ENCODE measurements at places on chromosomes 6 and 20.

DNA sequence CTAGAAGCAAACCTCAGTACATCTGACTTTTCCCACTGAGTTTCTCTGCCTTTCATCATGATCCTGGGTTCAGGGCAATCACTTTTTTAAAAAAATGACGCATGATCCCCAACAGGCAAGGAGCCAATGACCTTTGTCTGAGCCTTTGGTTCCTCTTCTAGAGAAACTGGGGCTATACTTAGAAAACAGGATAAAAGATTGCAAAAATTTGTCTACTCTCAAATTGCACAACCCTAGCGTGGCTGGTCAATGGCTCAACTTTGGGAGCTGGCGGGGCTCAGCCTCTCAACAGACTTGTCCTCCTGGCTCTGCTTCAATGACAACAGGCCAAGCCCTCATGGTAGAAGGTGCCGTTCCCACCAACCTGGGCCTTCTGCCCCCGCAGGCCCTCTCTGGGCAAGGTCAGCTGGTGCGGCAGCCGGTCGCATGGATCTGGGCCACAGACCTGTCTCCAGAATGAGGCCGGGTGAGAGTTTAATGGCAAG is 48.7 kb downstream of the PDYN start:
- no peak for DNase-seq

DNA sequence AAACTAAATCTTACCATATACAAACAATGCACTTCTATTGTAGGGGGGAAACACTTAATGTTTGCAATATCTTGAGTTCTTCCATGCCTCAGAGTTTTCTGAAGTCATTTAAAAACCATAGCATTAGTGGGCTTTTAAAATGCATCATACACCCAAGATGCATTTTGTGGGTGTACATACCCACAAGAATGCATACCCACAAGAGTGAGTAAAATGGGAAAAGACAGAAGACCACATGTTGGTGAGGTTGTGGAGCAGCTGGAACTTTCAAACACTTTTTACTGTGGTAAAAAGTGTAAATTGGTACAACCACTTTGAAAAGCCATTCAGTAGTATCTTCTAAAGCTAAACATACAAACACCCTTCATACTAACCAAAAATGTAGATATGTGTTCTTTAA is 57.5 kb downstream of the CYB5R4 start:
- no peak for DNase-seq

GRCh38 chr20:37387519-37388269 is 41.8 kb downstream of the SRC start:
- no peak for DNase-seq

DNA sequence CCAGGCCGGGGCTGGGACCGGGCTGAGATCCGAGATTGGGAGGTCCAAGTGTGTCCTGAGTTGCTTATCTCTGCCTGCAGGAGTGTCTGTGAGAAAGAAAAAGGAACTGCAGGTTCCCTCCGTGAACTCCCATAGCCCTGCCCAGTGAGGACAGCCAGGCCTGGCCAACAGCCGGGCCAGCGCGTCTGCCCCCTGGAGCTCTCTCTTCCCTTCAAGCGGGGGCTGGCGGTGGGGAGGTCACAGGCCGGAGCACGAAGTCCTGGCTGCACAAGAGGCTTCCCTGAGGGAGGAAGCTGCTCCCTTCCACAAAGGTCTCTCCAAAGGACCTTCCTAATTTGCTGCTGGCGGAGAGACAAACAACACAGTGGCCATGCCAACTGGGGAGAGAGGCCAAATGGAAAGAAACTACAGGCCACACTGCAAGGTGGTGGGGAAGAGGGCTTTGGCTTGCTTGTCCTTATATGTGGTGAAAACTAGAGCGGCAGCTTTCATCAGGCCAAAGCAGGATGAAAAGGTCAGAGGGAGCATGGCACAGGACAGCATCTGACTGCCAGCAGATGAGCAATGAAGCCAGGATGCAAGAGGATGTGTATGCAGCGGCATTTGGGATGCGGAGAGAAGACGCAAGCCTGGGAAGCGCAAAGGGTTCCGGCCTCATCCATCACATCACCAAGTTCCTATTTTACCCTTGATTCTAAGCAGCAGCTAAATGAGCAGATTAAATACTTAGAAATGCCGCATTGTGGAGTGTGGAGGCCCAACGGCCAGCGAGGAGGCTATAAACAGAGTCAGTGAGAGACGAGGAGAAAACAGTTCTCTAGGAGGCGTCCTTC is 260.0 kb downstream of the ERMARD start:
- no peak for DNase-seq

DNA sequence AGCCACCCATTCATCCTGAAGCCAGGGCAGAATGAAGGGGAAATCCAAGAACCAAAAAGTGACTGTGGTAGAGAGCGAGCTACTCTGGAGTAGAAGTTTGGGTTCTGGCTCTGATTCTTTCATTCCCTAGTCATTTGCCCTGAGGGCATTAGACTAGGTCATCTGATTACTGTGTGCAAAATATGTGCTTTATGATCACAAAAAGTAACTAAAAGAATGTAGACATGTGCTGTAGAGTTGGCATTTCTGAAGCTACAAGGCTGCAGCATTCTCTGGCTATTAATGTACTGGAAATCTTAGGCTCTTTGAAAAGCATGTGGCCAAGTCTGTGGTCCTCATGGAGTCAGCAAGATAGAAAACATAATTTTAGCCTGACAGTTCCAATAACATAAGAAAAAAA is 94.2 kb downstream of the TBC1D7 start:
- no peak for DNase-seq

DNA sequence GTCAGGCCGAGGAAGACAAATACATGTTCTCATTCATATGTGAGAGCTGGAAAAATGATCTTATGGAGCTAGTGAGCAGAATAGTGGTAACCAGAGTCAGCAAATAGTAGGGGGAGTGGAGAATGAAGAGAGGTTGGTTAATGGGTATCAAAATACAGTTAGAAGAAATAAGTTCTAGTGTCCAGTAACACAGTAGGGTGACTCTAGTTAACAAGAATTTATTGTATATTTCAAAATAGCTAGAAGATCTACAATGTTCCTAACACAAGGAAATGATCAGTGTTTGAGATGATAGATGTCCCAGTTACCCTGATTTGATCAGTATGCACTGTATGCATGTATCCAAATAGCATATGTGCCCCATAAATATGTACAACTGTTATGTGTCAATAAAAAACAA is 128.4 kb downstream of the BCKDHB start:
- DNase-seq, result no peak

DNA sequence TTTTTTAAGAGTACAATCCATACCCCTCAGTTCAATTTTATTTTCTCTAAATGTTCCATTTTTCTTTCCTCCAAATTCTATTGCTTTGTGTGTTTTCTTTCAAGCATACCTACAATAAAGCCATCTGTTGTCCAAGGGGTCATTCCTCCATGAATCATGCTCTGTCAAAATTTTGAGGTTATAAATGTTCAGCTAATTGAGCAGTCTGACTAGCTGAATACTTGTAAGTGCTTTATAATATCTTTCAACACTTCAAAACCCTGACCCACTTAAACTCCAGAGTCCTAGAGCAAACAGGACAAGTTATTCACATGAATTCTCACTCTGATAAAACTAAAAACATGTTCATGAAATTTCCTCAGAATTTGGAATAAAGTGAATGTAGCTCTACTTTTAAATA is 33.4 kb upstream of the EYA4 start:
- DNase-seq, result no peak

- DNase-seq, result no peak
These were observed 104.6 kb upstream of the CDYL start for GRCh38 chr6:4671587-4672115.

GRCh38 chr20:46148313-46149208 is 30.4 kb downstream of the CD40 start:
- DNase-seq, result no peak

- DNase-seq, result no peak
These were observed 135.1 kb downstream of the TBXT start for GRCh38 chr6:166032366-166033200.

GRCh38 chr6:87908978-87909811 is 138.4 kb upstream of the SPACA1 start:
- no peak for DNase-seq

- DNase-seq, result no peak
These were observed 27.7 kb upstream of the LAMA4 start for GRCh38 chr6:112281821-112282615.

DNA sequence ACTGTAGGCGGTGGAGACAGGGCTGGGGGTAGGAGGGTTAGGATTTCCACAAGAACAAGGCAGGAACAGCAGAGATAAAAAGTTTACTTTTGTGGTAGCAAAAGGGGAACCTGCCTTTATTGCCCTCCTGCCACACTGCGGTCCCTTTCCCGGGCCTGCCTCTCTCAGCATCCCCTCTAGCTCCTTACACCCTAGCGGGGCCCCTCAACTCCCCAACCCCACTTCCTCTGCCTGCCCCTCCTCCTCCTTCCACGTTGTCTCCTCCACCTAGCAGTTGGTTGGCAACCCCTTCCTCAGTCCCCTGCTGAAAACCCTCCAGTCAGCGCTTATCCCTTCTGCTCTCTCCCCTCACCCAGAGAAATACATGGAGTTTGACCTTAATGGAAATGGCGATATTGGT is 714 bp downstream of the AIF1 start:
- DNase-seq, result no peak

- DNase-seq, result no peak
These were observed 30.9 kb downstream of the ZFP64 start for GRCh38 chr20:52160621-52161204.

- no peak for DNase-seq
These were observed 92.0 kb upstream of the PRDM1 start for GRCh38 chr6:105994118-105994590.

- DNase-seq, result no peak
These were observed 127.0 kb upstream of the EDN1 start for GRCh38 chr6:12163149-12163548.

DNA sequence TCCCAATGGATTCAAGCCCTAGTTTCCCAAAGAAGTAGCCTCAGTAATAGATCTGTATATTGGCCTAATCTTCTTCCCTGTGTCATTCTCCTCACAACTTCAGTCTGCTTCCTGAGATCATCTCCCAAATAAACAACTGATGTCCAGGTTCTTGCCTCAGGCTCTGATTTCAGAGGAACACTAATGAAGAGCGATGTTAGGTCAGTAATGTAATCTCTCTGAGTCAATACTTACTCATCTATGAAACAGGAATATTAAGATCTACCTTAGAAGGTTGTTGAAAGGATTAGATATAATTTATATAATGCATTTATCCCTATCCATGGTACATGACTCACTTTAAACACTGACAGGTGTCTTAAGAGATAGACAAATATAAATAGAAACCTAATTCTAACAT is 246.0 kb upstream of the FLRT3 start:
- no peak for DNase-seq

DNA sequence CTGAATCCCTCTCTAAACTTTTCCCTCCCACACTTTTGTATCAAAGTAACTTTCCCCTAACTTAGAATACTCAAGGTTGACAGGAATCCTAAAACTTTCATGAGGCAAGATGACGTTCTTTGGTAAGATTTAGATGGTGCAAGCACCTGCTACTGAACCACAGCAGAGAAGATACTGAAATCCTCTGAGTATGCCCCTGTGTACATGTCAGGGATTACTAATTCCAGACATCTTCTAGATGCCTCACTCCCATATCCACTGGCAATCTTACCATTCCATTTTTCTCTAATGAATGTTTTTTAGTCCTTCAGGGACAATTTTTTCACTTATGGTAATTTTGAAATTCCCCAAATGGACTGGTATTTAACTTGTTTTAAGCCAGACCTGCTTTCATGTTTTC is 9.1 kb downstream of the APOBEC2 start:
- no peak for DNase-seq

- DNase-seq, result no peak
These were observed 52.1 kb upstream of the BEND6 start for GRCh38 chr6:56902641-56903464.

DNA sequence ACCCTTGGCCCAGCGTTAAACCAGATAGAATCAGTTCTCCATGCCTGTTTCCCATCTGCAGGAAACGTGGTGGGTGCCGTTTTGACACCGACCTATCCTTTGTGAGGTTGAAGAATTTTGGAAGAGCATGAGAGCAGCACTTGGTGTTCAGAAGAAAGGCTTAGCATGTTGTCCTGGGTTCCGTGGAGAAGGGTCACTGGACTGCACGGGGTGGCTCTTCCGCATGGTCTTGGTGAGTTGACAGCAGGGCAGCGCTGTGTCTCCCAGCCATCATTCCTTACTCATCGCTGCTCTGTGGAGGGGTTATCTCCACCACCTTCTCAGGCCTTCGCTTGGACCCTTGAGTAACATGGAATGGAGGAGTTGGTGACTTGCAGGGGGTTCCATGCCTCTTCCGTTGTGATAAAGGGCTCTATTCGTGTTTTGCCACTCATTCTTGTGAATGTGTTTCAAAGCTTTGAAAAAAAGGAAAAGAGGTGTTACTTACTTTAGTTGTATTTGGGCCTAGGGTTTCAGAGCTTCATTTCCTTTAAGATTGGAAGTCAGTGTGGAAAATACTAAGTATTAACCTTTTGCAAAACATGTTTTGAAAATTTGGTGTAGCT is 8.2 kb downstream of the HIVEP1 start:
- no peak for DNase-seq

DNA sequence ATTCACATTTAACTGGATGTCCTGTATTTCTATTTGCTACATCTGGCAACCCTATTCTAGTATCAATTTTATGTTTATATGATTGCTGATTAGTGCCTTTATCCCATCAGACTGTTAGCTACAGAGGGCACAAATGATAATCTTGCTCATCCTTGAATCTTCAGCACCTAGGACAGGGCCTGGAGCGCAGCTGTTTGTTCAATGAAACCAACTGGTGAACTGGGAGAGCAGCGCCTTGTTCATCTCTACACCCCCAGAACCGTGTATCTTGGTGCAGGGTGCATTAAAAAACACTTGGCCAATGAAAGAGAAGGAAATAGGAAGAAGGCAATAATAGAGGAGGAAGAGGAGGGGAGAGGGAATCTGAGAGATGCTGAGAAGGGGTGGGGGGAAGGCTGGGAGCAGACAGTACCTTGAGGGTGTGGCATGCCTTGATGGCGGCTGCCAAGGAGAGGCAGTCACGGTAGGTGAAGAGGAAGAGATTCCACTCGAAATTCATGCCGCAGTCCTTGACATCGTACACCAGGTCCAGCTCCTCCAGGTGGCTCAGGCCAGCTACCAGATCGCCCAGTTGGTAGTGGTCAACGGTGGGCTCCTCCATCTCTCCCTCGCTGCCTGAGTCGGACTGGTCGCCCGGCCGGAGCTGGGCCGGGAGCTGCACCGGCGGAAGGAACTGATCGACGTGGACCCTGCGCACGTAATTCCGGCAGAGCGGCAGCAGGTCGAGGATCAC is 15.5 kb downstream of the TMEM151B start:
- DNase-seq, result no peak

- DNase-seq, result no peak
These were observed 398.7 kb downstream of the ZFAND3 start for GRCh38 chr6:38218235-38218634.

- DNase-seq, result no peak
These were observed 55.9 kb upstream of the UBR2 start for GRCh38 chr6:42507901-42508300.

GRCh38 chr6:168385858-168386735 is 54.9 kb upstream of the SMOC2 start:
- DNase-seq, result no peak

GRCh38 chr6:38482466-38482865 is 157.3 kb downstream of the BTBD9 start:
- no peak for DNase-seq

GRCh38 chr6:14211562-14211942 is 94.0 kb downstream of the CD83 start:
- DNase-seq, result no peak
